Femur (tissue), 1 donor: ENCODE measurements at places on chromosomes 1 and 21.

- DNase-seq: no peak
These were observed 18.7 kb downstream of the ETV3 start for GRCh38 chr1:157119448-157119847.

DNA sequence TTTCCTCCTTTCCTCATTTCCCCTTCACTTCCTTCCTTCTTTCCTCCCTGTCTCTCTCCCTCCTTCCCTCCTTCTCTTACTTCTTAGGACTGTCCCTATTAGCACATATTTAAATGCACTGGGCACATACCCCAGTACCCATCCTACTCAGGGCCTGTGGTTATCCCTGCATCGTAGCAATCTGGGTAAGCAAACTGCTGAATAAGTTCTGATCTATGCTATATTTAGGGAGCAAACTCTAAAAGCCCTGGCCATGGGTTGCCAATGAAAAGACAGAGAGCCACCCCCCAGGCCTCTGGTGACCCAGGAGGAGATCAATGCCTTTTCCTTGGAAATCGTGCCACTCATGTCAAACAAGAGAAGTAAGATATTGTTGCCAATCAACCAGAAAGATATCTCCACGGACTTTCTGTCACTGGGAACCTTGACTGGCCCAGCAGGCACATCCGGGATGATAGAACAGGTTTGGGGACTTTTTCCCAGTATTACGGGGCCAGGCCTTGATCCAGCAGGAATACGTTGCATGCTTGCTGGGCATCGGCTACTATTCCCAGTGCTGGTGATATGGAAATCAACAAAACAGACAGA, 5.4 kb downstream of the FAM3B start:
- DNase-seq: no peak

DNA sequence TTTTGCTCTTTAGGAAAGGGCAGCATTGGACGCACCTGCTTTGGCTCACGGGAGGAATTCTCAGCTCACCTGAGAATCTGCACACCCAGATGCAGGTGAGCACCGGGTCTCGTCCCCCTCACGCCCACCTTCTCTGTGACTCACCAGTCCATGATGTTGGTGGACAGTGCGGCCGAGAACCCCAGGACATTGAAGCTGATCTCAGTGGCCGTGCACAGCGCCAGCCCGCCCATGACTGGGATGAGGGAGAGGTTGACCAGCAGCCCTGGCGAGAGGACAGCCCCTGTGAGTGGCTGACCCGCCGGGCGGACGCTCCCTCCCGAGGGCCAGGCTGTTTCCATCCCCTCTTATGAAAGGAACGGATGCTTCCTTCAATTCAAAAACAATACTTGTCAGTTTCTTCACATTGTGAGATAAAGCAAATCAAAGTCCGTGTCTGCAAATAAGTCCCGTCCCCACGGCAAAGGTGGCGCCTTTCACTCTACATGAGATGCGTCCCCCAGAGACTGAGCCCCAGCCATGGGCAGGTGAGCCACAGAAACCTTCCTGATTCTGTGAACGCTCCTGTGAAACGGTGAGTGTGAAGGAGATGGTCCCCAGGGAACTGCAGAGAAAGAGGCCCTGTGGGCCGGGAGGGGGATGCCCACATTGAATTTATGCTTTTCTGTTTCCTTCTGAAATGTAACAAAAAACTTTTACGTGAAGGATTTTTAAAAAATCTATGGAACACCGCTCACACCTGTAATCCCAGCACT, 12.7 kb upstream of the CDK11B start:
- DNase-seq: no peak

- DNase-seq: no peak
These were observed 35.4 kb downstream of the AK2 start for GRCh38 chr1:33001282-33001681.

- DNase-seq: peak; percentile 94
These were observed at the start of gene ZNF436 for GRCh38 chr1:23369335-23370013. Gene ZNF436, minus strand, starts transcription at chr1:23369836. Its CDS starts 1,831 bp downstream, at chr1:23368005.
